NCI-H1436 (cell line): ENCODE measurements at places on chromosomes 11 and 22.

DNA sequence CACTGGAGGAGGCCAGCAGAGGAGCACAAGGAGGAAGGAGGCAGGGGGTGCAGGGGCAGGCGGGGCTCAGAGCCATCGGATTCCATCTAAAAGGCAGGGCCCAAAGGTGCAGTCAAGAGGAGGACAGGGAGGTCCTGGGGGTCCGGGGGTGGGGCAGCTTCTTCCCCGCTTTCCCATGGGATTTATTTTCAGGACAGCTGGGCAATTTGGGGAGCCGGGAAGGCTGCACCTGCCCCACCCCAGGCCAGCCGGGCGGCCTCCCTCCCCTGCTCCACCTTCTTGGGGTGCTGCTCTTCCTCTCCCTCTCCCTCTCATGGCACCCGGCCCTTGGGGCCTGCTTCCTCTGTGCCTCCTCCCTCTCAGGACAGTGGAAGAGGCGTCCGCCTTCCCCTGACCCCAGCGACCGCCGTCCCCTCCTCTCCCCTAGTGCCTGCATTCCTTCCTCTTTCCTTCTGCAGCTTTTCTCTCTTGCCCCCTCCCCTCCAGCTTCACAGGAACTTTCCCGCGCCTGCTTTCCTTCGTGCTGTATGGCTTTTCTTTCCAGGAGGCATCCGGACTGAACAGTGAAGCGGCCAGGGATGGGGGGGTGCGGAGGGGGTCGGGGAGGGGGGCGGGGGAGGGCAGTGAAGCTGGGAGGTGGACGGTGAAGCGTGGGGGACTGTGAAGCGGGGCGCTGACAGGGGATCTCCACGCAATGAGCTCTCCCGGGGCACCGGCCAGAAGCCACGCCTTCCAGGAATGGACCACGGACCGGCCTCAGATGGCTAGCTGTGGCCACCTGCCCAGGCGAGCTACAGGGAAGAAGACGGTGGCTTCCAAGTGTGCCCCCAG, 26.9 kb downstream of the APOBEC3H start:
- DNase-seq = no peak

DNA sequence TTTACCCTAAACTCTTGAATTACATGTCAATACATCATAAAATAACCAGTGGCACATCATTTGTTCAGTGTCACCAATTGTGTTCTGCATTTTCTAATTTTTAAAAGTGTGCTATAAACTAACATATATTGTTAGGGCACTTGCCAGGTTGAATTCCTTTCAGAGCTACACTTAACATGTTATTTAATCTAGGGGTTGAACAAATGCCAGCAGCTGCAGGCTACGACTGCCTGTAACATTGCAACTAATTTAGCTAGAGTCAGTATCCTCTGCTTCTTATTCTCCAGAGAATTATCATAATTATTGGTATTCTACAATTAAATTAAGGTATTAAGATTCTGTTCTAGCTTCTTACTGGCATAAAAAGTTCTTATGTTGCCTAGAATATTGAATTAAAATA, 46.4 kb upstream of the ARHGAP42 start:
- peak; percentile 44 for DNase-seq

DNA sequence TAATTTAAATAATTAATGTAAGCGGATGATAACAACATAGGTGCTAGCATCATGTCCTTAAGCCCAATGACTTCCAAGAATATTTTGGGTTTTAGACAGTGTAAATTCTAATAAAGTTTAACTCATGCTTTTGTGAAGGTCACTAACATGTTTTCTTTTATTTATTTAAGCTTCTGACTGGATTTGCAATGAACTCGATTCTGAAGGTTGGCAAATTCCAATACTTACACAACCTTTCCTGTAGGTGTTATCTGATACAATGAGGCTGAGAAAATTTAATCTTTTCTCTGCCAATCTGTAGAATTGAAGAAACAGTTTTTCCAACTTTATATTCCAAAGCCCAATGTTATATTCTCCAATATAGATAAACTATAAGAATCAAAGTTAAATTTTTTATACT, 311.3 kb downstream of the LUZP2 start:
- DNase-seq = no peak

- DNase-seq = no peak
Measured at GRCh38 chr11:72579816-72580641, 94.2 kb downstream of the PDE2A start.

GRCh38 chr11:72653649-72654048, 20.6 kb downstream of the PDE2A start:
- no peak for DNase-seq

- DNase-seq = no peak
Measured at GRCh38 chr11:32065865-32066629, 24.8 kb upstream of the RCN1 start.

GRCh38 chr11:68116974-68117373, 4.2 kb downstream of the CHKA start:
- no peak for DNase-seq

GRCh38 chr11:94769880-94770279, 1.7 kb downstream of the AMOTL1 start:
- no peak for DNase-seq

- no peak for DNase-seq
Measured at GRCh38 chr11:46322759-46323158, 24.5 kb upstream of the DGKZ start.

GRCh38 chr11:79243422-79244210, 197.2 kb downstream of the TENM4 start:
- DNase-seq = no peak

DNA sequence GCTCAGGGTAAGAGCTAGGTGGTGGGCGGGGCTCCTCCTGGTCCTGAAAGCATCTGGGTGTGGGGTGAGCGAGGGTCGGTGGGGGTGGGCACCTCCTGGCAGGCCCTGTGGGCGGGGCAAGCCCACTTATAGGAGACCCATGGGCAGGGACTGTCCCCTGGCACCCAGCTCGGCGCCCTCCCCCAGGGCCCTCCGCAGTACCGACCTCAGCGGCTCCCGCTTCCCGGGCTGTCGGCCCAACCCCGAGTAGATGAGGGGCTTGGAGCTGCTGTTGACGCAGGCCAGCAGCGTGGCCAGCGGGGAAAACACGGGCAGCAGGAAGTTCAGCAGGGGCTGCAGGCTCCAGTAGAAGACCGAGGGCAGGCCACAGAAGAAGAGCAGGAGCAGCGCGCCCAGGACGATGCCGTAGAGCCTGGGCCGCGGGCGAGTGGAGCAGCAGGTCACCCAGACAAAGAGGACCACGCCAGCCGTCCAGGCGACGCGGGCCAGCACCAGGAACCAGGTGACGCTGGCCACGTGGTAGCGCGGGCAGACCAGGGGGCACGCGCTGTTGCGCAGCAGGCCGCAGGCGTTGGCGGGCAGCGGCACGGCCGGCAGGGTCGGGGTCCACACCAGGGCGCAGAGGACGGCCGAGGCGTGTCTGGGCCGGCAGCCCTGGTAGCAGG, 663 bp downstream of the MRGPRG start:
- DNase-seq = no peak

GRCh38 chr11:116913000-116913399, 75.6 kb upstream of the APOA1 start:
- no peak for DNase-seq

DNA sequence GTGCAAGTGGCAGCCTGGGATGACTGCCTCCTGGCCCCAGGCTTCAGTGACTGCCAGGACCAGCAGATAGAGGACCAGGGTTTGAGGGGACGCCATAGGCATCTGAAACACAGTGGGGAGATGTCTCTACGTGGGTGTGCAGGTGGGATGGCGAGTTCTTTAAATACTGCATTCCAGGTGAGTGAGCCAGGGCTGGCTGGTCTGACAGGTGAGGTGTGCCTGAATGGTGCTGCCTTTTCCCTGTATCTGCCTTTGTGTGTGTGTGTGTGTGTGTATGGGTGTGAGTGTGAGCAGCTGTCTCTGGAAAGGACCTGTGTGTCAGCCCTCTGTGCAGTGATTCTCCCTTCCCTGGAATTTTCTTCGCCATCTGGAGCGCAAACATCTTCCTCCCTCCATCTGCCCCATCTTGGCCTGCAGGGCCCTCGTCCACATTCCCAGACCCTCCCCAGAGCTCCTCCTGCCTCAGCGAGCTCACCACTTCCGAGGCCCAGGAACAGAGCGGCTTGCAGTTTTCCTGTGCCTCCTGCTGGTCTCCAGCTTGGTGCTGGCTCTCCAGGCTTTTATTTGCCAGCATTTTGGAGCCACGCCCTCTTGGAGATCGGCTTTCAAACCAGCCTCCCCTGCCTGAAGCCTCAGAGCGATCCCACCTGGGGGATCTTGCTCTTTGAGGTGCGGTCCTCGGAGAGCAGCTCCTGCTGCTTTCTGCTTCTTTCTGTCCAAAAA, at the start of gene GPHA2:
Gene GPHA2 (minus strand): TSS at position 535 of the 723 bp plus-strand sequence. CDS start 433 bp downstream, at position 102.
- DNase-seq = no peak

DNA sequence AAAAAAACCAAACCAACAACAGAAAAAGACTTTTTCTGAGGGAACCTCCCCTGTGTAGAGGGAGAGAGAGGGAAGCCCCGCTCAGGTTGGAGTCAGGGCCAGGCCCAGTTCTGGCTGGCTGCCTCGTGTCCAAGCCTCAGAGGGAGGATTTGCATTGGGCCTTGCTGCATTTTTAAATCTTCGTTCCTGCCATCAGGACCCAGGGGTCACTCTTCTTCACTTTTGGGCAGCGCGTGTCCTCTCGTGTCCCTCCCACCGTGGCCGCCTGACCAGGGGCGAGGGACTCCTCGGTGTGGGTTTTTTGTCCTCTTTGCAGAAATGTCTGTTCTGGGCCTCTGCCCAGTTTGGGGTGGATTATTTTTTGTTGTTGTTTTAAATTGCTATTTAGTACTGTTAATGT, 57.9 kb downstream of the LRRC74B start:
- no peak for DNase-seq

DNA sequence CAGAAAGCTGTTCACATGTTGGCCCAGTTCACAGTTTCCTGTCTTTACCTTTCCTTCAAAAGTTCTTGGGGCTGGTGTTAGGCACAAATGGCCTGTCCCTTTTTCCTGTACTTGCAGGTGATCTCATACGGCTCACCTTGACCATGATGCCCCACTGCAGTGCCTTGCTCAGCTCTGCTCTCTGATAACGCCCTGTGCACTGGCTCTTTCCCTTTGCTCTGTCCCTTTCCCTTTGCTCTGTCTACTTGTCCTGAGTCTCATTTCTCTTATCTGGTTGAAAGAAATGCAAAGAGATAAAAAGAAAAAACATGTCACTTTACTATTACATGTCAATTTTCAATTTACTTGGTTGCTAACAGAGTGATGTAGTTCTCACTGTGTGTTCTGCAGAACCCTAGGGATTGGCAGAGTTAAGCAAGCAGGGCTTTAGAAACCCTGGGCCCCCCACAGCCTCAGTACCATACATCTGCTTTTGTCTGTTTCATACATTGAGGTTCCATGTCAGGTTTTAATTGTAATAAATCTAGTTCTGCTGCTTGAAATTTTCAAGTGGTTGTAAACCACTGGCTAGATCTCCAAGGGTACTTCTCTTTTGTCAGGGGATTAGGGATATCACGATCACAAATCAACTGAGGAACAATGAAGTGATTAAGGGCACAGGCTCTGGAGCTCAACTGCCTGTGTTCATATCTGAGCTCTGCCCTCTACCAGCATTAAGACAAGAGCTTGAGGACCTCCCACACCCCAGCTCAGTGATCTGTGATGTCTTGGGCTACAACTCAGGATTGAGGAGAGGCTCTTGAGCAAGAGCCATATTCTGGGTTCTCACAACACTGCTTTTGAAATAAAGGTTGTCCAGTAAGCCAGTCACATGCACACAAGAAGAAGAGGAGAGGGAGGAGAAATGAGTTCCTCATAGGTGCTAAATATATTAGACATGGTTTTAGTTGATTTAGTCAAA, 16.3 kb upstream of the SORL1 start:
- DNase-seq = no peak

GRCh38 chr11:110711776-110712658, at the start of gene ARHGAP20:
TSS of gene ARHGAP20 (minus strand) at chr11:110712437. CDS start at chr11:110712231, 206 bp downstream.
- DNase-seq = peak; percentile 48

GRCh38 chr11:114447892-114448291, 8.6 kb downstream of the REXO2 start:
- no peak for DNase-seq

GRCh38 chr11:68565768-68566167, 105.2 kb downstream of the PPP6R3 start:
- DNase-seq = no peak

DNA sequence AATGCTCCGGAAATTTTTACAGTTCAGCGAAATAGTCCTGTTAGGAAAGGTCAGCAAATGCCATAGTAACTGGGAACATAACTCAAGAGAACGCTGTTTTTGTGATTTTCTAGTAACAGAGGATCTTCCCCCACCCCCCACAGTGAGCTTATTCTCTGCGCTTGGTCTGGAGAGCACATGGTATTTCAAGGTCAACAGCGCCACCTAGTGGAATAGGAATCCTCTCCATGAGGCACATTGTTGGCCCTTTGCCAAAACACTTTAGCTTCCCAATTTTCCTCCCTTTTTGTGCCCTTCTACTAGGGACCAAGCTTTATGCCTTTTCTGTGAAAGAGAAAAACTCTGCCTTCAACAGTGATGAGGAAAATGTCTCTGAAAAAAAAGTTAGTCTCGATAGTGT, 13.2 kb upstream of the OR4C12 start:
- peak; percentile 57 for DNase-seq
